Activated naive CD8-positive, alpha-beta T cell treated with anti-CD3 and anti-CD28 coated beads, Interleukin-2, amount 10 ng/mL, durations not matched to agents 7 days and 5 days (primary cell): ENCODE measurements at places on chromosomes 4 and X.

DNA sequence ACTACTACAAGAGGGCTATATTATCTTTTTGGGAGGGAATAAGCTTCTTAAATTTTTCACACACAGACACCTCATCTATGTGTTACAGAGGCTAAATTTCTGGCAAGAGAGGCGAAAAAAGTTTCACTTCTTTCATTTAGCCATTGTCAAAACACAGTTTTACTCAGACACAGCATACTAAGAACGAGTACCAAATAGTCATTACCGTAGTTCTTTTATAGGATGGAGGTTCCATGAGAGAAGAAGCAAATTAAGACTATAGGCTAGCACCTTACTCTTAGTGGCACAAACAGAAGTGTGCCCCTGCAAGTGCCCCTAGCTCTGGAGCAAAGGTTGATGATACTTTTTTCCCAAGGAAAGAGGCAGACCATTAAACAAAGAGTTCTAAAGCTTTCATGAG is 26.2 kb downstream of the UGT2B7 start:
- no peak for DNase-seq

DNA sequence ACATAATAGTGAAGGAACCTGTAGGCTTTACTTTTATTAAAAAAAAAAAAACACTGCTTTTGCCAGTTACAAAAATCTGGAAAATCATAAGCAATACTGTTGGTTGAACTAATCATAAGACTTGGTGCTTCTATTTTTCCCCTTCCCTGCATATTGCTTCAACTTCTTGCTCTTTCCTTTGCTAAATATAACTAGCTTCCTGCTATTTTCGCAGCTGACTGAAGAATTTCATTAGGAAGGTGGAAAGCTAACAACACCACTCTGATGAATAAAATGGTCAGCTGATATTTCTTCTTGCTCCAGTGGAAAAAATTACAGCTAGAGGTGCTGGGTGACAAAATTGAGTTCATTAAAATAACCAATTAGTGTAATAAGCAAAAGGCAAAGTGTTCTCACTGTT is 39.3 kb downstream of the MEPE start:
- DNase-seq, result no peak

DNA sequence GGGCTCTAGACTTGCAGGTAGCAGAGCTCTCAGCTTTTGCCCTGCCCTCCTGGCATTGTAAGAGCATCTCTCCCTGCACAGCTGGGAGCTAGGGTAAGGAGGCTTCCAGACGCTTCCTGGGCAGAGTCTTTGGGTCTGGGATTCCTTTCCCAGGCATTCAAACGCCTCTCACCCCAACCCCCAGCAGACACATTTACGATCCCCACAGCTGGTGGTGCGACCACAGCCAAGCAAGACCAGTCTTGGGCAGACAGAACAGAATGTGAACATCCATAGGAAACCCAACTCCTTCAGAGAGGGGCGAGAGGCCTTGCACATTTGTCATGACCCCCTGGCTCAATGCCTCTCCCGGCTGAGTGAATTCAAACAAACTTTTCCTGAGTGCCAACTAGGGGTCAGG is 38.1 kb upstream of the CD99L2 start:
- DNase-seq, result no peak

DNA sequence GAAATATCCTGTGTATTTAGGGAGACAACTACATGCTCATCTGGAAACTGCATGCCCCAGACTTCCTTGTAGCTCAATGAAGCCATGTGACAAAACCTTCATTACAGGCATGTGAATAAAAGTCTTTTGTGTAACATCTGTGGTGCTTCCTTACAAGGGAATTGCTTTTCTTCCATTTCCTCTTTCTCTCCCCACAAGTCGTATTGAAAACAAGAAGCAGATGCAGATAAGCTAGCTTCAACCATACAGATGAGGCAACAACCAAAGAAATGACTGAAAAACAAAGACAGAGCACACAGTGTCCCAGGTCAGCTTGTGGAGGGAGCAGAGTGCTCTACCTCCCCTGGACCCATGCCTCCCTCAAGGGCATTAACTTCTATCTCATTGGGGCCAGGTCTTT is 115.8 kb upstream of the INPP4B start:
- no peak for DNase-seq
